ENCODE measurements at places on chromosomes 12 and 14.

- no peak for DNase-seq
These were observed 153.9 kb downstream of the RAD51B start for GRCh38 chr14:67973436-67973835.

DNA sequence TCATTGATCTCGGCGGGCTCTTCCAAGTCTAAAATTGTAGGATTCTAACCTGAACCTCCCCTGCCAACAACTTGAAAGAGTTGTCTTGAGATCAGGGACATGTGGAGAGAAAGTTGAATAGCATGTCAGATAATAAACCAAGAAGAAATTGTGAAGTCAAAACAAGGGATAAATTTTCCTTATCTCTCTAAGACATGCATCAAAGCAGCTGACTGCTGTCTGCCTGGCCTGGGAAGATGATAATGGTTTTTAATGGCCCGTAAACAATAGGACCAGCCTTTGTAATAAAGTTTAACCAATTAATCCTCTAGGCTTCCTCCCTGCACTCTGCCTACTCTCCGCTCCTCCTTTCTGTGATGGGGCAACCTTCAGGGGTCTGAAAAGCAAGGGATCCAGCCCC, 67.9 kb downstream of the DPF3 start:
- no peak for DNase-seq

DNA sequence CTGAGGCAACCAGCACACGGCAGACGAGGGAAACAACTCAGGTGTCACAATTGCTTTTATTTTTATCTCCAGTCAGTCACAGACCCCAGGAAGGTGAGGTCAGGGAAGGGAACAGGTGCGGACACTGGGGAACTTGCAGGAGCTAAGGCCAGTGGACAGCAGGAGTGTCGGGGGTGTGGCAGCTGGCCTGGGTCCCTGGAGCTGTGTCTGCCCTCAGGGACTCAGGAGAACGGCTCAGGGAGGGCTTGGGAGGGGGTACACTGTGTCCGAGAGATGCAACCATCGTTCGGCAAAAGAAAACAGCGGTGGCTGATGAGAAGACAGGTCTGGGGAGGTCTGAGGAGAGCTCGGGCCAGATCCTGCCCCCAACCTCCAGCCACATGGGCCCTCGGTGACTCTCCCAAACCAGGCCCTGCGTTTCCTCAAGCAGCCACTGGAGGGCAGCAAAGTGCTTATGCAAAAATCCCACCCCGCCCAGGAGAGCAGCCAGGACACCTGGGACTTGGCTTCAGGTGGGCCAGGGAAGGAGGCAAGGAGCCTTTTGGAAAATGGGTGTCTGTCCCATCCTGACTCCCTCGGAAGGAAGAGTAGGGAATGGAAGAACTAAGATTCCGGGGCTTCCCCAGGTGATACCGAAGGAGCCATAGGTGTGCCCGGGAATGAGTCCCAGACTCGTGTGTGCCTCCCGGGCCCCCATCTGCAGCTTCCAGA, 24.1 kb upstream of the BCDIN3D start:
- DNase-seq: peak; percentile 75

GRCh38 chr14:81275305-81276072, 54.7 kb upstream of the GTF2A1 start:
- DNase-seq: no peak

GRCh38 chr14:22432348-22432976, 156.6 kb downstream of the DAD1 start:
- DNase-seq: peak; percentile 46

GRCh38 chr14:65255029-65255545, 152.8 kb upstream of the MAX start:
- peak; percentile 75 for DNase-seq

- no peak for DNase-seq
These were observed 28.6 kb downstream of the CCDC91 start for GRCh38 chr12:28218875-28219274.

Data from DMS53 (cell line).